ENCODE measurements at places on chromosomes 13 and 19.
A peak's percentile ranks its signal among the peaks of the same experiment; 100 is the strongest.

DNA sequence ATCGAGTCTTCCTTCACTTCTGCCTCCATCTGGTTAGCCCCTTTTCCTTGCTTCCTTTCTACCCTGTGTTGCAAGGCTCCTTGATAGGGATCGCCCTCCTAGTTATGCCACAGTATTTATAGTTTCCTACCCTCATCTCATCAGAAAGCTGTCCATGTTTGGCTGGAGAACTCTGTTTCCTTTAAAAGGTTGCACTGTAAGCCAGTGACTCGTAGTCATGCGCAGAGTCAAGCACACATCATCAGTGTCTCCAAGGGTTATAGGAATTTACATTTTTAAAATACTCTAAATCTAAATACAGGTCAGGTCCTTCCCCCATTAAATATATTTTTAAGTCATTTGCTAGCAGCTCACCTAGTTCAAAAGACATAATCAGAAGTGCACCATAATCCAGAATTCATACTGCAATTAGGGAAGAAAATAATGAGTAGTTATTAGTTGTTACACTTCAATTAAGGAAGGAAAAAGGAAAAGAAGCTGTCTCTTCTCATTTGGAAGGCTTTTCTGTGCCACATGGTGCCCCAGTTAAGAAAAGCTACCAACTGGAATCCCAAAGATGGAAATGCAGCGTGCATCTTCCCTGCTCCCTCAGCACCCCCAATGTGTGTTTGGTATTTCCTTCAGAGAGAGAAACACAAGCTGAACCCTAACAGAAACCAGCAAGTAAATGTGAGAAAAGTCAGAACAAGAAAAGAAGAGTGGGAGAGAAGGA lies 81.0 kb downstream of the GPR12 start:
- ATAC-seq: peak; percentile 71

- peak; percentile 33 for ATAC-seq
Measured at GRCh38 chr19:4362831-4363545, 19.6 kb downstream of the MPND start.

DNA sequence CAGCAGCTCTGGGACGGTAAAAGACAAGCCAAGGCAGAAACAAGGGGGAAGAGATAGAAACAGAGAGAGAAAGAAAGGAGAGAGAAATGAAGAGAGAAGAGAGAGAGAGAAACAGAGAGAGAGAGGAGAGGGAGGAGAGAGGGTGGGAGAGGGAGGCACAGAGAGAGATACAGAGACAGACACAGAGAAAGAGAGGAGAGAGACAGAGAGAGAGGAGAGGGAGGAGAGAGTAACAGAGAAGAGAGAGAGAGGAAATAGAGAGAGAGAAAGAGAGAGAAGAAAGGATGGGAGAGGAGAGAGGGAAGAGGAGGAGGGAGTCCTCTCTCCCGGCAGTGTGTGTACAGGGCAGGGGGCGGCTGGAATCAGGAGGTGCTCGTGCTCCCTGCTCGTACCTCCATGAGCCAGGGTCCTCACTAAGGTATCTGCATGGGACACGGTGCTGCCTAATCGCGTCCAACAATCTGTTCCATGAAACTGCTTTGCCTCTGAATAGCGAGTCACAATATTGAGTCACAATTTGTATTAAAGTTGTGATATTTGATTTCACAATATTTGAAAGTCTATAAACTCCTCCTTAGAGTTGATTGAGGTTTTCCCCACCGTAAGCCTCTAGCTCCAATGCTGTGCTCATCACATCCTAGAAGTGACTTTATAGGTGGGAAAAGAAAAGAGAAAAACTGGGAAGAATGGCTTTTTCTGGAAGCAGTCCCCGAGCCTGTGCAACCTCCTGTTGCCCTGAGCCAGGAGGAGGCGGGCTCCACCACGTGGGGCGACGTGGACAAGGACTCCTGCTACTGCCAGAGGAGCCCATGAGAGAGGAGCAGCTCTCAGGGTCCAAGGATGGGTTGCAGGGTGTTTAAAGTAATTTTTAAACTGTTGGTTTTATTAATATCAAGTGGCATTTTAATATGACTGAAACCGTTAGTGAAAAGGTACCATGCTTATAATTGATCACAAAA lies 81.7 kb upstream of the ARHGEF7 start:
- ATAC-seq: peak; percentile 48

DNA sequence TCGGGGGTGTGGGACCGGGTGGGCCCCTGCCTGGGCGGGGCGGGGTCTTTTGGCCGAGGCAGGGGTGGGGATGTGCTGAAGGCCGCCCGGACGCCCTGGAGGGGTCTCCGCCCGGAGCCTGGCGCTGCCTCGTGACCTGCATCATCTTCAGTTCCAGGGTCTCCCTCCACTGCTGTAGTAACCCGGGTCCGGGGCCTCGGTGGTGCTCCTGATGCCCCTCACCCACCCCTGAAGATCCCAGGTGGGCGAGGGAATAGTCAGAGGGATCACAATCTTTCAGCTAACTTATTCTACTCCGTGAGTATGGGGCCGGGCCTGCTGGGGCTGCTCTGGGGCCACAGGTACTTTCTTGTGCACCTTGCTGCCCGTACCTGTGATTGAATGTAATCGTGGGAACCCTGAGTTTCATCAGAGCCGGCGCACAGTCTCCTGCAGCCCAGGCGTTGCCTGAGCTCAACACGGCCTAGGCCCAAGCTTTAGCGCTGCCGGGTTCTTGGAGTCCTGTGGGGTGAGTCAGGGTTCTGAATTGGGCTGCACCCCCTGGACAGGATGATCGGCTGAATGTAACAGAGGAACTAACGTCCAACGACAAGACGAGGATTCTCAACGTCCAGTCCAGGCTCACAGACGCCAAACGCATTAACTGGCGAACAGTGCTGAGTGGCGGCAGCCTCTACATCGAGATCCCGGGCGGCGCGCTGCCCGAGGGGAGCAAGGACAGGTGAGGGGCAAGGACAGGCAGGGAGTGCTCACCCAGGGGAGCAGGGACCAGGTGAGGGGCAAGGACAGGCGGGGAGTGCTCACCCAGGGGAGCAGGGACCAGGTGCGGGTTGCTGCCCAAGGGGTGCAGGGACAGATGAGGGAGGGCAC lies 10.5 kb downstream of the PEAK3 start:
- ATAC-seq: peak; percentile 38

DNA sequence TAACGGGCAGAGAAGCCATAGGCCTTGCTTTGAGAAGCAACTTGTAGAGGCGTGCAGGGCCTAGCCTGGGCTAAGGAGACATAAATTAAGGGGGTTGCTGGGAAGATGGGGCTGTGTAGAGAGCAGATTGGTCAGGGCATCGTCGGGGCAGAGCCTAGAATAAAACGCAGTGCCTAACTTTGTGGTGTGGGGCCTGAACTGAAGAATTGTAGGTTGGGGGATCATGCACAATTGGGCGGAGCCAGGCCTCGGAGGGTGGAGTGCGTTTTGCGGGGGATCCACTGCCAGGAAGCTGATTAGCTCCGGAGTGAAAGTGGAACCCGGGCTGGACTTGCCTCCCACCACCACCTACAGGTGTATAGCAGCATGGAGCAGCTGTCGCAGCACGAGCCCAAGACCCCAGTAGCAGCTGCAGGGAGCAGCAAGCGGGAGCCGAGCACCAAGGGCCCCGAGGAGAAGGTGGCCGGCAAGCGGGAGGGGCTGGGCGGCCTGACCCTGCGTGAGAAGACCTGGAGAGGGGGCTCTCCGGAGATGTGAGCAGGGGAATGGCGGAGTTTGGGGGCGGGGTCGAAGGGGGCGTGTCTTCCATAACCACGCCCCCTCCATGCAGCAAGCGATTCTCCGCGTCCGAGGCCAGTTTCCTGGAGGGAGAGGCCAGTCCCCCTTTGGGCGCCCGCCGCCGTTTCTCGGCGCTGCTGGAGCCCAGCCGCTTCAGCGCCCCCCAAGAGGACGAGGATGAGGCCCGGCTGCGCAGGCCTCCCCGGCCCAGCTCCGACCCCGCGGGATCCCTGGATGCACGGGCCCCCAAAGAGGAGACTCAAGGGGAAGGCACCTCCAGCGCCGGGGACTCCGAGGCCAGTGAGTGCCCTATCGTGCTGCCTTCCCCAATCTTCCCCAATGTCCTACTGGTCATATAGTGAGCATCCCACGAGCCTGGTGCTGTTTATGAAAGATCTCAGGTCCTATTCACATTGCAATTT lies 13.8 kb downstream of the DNASE2 start:
- no peak for ATAC-seq

GRCh38 chr19:27759896-27760295 lies 1453.1 kb downstream of the UQCRFS1 start:
- no peak for ATAC-seq

DNA sequence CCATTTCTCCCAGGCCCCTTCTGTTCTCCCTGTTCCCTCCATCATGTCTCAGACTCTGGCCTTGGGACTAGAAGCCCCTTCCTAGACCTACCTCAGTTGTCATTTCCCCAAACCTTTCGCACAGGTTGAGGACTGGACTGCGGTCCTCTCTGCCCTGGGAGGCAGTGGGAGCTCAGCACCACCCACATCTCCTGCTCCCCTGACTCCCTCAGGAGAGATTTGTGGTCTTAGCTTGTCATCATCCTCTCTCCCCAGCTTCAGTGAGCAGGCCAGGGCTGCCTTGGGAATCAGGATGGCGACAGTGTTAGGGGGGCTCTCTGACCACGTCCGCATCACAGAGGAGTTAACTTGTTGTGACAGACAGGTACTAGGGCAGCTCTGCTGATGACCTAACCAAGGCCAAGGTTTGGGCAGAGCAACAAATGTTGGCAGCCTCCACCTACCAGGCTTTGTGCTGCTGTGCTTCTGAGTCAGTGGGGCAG lies 25.6 kb upstream of the RNF17 start:
- no peak for ATAC-seq

DNA sequence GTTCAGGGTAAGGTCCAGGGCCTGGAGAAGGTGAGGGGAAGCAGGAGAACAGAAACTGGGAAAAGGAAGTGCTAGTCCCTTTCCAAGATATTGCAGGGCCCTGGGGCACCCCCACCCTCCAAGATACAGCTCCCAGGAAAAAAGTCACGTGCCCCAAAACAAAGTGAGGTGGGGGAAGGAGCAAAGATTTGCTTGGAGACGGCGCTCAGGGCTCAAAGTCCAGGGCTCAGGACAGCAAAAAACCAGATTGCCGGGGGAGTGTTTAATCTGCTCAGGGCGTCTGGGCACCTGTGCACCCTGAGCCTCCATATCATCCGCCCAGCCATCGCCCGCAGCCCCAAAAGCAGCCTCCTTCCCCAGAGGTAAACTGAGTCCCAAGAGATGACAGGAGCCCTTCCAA lies 6.3 kb downstream of the SMIM24 start:
- ATAC-seq: no peak
